Stimulated activated CD8-positive, alpha-beta memory T cell treated with anti-CD3 and anti-CD28 coated beads, Interleukin-15, amount 100 ng/mL, for 1 hour (primary cell): ENCODE measurements at places on chromosomes 7 and 10.

- peak; percentile 19 for DNase-seq
These were observed 60.0 kb upstream of the STEAP1B start for GRCh38 chr7:22559829-22560489.

DNA sequence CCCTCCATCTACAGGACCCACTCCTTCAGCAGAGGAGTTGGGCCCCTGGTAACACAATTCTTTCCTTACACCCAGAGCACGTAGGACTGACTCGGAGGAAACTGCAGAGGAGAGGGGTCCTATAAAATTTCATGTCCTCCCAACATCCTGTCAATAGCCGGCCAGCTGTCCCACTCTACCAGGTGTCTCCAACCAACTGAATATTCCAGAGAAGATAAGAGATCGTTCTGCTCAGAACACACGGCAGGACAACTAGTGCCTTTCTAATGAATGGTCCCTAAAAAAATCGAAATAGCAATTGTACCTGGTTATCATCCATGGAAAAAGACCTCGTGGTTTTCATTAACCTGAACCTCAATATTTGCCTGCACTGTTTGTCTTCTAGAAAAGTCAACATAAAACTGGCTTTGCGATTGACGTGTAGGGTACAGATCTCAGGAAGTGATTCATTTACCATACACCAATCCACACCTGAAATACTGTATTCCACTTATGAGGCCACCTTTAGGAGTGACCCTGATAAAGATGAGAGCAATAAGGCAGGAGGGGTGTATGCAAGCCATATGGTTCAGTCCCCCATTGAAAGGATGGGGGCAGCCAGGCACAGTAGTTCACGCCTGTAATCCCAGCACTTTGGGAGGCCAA lies 111.7 kb downstream of the PARP12 start:
- DNase-seq, result no peak

- no peak for DNase-seq
These were observed 1131.4 kb downstream of the XPNPEP1 start for GRCh38 chr10:108791794-108792474.

GRCh38 chr7:12322284-12322902 lies 81.3 kb downstream of the VWDE start:
- no peak for DNase-seq

GRCh38 chr7:91565499-91566401 lies 301.5 kb downstream of the FZD1 start:
- DNase-seq, result no peak

GRCh38 chr10:22325272-22326144 lies 4.6 kb downstream of the BMI1 start:
- no peak for DNase-seq

GRCh38 chr10:106992055-106992454 lies 172.5 kb downstream of the SORCS1 start:
- no peak for DNase-seq

GRCh38 chr10:15796098-15796759 lies 64.1 kb downstream of the MINDY3 start:
- DNase-seq, result no peak

GRCh38 chr10:33552290-33552689 lies 217.8 kb upstream of the NRP1 start:
- DNase-seq, result no peak
